K562 (cell line): ENCODE measurements at places on chromosomes 13 and 19. TPM values are rescaled to one million over a fixed set of nuclear protein-coding genes. Genes with fewer than 3 reads are reported as not detected.
A peak's percentile ranks its signal among the peaks of the same experiment; 100 is the strongest.

The SCN1B gene
- total RNA-seq, result 1.8 TPM in 2 replicates

The BRSK1 gene
- 5.6 and 8.1 TPM in 2 replicates for total RNA-seq

DNA sequence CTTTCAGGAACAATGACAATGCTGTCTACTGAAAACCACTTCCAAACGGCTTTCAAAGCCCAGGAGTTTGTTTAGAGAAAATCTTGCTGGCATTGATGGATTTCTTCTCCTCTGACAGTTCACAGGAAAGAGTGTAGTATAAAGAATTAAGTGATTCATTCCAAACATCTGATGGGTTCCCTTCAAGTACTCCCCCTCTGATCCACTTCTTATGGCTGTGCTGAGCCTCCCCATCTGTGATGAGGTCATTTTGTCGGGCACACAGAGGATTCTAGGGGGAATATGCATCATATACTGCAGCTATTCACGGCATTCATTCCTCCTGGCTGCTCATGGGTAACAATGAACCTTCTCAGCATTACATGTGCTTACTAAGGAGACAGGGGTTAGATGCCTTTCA is 107.9 kb downstream of the RGCC start:
- H3K4me1 ChIP-seq, result no peaks in the 10 kb centered on the region; the same call in 2 of the 3 replicates
- DNase-seq, result no peak
- H3K36me3 ChIP-seq, result peaks cover 6% of the 10 kb centered on the region; the same call in 1 of the 3 replicates
- no peaks in the 10 kb centered on the region for H3K27me3 ChIP-seq

- H3K27me3 ChIP-seq, result no peaks in the 10 kb centered on the region
- H3K4me3 ChIP-seq, result no peak overlapping the region
- no peaks in the 10 kb centered on the region for H3K4me1 ChIP-seq
- DNase-seq, result peak; percentile 54
Observed at GRCh38 chr13:98466634-98467236, 110.2 kb downstream of the STK24 start.

DNA sequence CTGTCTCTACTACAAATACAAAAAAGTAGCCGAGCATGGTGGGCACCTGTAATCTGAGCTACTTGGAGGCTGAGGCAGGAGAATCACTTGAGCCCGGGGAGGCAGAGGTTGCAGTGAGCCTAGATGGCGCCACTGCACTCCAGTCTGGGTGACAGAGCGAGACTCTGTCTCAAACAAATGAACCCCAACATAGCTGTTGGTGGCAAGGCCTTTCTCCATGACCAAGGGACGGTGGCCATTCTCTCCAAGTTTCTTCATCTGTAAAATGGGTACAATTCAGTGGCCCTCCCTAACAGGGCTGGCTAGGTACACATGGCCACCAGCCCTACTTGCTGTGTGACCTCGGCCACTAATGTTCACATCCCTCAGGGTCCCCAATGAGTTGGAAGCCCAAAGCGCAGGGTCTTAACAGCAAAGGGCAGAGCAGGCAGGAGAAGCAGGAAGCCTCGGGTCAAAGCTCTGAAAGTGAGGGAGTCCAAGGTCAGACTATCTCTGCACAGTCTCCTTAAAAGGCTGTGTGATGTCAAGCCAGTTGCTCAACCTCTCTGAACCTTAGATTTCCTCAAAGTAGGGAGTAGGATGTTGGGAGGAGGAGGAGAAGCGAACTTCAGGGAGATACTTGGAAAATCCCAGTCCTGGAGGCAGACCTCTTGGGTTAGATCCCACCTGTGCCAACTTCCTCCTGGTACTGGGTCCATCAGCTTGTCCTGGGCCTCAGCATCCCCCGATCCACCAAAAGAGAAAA is 2.7 kb downstream of the JUND start:
- peak overlapping the region; percentile 99 for H3K27ac ChIP-seq
- DNase-seq, result peak; percentile 49
- H3K27me3 ChIP-seq, result no peaks in the 10 kb centered on the region

DNA sequence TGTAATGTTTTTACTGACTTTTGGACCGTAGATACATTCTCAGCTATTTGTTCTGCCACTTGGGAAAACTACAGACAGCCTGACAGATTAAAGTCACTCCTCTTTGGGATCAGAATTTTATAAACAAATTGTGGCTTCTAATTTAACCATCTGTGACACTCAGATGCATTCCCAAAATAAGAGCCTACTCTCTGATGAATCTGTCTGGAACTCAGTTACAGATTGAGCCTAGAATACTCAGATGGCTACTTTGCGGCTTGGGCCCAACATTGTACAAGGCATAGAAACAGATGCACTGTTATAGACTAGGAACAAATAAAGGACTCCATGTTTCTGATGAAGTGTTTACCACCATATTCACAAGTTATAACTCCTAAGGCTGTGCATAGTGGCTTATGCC is 291.0 kb upstream of the SLITRK6 start:
- H3K4me1 ChIP-seq, result no peaks in the 10 kb centered on the region
- no peak overlapping the region for H3K27ac ChIP-seq
- H3K27me3 ChIP-seq, result no peaks in the 10 kb centered on the region
